CD8-positive, alpha-beta T cell (primary cell): ENCODE measurements at places on chromosomes 7 and 10.

GRCh38 chr7:100563809-100564400, 9.8 kb downstream of the SAP25 start:
- DNase-seq, result peak; percentile 93

DNA sequence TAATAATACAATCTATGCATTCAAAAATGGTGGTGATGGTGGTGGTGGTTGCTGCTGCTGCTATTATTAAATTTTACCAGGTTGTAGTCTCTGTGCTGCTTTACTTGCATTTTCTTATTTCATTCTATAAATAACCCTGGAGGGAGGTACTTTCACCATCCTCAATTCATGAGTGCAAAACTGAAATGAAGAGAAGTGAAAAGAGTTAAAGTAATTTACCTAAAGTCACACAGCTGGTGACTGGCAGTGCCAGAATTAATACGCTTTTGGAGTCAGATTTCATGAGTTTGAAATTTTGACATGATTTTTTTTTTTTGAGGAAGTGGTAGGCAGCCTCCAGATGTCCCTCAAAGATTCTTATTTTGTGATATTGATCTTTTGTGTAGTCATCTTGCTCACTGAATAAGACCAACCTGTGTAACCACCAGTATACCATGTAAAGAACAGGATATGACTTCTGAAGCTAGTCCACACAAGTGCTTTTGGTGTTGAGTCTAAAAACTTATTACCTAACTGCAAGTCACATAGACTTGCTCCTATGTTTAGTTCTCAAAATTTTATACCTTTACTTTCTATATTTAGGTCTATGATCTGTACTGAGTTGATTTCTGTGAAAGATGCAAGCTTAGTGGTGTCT, 218.8 kb downstream of the ZWINT start:
- no peak for DNase-seq

- no peak for DNase-seq
Measured at GRCh38 chr7:112866424-112866823, 76.2 kb upstream of the TMEM168 start.

DNA sequence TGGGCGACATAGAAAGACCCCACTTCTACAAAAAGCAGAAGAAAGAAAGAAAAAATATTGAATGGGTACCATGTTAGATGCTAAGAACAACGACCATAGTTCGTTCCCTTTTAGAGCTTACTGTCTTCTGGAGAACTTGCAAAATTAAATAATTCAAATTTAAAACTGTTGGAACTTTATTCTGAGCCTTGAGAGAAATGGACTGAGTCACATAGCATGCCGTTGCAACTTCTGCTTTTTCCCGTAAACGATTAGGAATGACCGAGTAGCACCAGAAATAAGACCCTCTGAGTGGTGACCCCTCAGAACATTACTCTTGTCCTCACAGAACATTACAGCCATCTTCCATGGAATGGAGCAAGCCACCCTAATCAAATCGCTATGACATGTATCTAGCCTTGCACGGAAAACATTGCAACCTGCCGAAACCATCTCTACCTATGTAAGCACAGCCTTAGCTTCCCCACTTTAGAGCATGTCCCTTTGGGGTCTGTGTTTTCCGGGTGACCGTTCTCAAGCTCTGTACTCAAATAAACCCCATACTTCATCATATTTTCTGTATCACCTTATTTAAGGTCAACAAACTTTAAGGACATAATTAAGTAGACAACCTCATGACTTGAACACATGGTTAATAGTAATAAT, 179.1 kb downstream of the PRKCQ start:
- DNase-seq, result no peak

DNA sequence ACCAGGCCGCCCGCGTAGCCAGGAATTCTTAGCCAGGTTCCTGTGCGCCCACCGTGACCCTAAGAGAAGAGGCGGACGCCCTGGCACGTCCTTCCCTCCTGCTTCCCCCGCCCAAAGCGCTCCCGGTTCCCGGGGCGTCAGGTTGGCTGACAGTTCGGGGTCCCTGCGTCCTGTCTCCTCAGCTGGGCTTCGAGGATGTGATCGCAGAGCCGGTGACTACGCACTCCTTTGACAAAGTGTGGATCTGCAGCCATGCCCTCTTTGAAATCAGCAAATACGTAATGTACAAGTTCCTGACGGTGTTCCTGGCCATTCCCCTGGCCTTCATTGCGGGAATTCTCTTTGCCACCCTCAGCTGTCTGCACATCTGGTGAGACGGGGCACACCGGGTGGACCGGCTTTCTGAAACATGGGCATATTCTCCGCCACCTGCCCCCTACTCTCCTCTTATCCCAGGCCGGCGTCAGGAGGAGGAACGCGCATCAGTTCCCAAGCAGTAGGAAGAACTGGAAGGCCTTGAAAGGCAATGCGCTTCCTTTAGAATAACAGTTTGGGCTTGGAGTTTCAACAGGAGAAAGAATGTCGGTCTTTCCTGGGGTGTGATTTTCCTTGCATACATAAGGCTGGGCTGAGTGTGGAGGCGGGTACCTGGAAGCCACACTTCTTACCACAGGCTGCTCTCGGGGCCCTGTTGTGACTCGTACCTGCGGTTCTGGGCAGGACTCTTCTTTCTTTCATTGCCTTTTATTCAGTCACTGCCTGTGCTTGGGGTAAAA, 728 bp downstream of the CAV2 start:
- peak; percentile 37 for DNase-seq

GRCh38 chr10:124285587-124286527, 132.9 kb downstream of the OAT start:
- no peak for DNase-seq

GRCh38 chr7:116483271-116483942, 16.1 kb upstream of the CAV2 start:
- DNase-seq, result no peak

GRCh38 chr10:17430647-17431355, 23.6 kb downstream of the ST8SIA6 start:
- DNase-seq, result peak; percentile 57

GRCh38 chr10:123187781-123188180, 33.6 kb downstream of the BUB3 start:
- DNase-seq, result no peak

- no peak for DNase-seq
Measured at GRCh38 chr10:51416494-51416893, 282.9 kb downstream of the CSTF2T start.

- peak; percentile 32 for DNase-seq
Measured at GRCh38 chr10:37856881-37857286, 526 bp downstream of the ZNF248 start.
